ENCODE measurements at places on chromosomes 2 and 18.

- DNase-seq = no peak
Observed at GRCh38 chr2:126643972-126644371, 12.0 kb upstream of the GYPC start.

- no peak for DNase-seq
Observed at GRCh38 chr2:119536211-119536610, 8.0 kb upstream of the CFAP221 start.

DNA sequence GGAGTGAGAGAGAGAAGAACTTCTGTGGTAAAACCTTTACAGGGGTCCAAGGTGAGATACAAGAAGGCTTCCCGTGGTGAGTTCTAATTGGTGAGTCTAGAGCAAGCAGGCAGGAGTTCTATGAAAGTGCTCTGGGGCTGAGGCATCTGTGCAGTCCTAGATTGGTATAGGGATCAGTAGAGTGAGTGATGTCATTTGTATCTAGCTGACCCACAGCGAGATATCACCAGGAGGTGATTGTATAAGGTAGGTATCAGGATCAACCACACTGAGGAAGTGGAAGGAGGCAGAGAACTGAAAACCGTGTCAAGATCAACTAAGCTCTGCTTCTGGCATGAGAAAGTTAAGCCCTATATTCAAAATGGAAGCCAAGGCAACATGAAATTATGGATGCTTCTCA, 1648.9 kb upstream of the TMEFF2 start:
- DNase-seq = no peak

DNA sequence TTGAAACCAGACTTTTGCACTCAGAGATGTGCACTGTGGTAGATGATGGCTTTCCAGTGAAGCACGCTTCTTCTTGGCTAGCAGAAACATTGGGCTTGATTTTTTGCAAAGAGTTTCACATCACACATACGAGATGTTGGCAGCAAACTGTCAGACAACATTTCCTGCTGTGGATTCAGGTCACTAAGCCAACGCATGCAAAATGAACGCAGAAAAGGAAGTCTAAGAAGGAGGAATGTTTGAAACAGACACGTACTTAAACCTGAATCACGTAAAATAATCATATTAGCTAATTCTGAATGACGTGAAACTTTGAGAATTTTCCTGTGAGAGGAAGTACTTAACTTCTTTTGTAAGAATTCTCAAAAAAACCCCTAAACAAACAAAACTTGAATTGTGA, 88.1 kb downstream of the EPB41L3 start:
- DNase-seq = no peak

- peak; percentile 15 for DNase-seq
Observed at GRCh38 chr2:220748875-220749479, 823.1 kb downstream of the EPHA4 start.

- DNase-seq = no peak
Observed at GRCh38 chr2:27962006-27962405, 71.5 kb downstream of the BABAM2 start.

DNA sequence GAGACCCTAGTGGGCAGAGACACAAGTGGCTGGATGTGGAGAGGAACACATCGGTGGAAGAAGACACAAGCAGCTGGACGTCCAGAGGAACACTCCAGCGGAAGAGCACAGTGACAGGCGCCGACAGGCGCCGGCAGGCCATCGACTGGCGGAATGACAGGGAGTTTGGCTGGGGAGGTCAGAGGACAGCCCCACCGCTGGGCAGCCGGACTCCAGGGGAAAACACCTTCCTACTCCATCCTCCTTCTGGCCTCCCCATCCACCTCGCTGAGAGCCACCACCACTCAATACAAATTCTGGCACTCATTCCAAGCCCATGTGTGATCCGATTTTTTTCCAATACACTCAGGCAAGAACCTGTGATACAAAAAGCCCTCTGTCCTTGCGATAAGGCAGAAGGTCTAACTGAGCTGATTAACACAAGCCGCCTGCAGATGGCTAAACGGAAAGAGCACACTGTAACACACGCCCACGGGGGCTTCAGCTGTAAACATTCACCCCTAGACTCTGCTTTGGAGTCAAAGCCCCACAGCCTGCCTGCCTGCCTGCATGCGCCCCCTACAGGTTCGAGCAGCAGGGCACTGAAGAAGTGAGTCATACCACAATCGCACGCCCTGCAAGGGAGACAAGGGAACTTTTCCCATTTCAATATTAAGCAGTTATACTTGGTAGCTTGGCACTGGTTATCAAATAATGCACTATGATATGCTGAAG, 50.2 kb upstream of the LRP1B start:
- peak; percentile 74 for DNase-seq

DNA sequence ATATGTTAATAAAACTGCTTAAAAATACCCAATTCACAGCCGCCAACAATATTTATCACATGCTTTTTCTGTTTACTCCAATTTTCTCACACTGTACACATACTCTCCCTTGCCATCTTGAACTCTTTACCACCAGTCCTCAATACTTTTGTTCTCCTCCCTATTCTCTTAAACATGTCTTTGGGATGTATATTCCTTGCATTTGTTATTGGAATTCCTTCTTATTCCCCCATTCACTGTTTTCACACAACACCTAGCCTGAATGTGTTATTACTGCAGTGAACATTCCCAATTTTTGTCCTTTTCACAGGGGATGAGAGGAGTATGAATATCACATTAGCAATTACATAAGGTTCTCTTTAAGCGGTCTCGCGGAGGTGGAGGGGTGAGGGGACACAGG, 94.7 kb downstream of the USP34 start:
- no peak for DNase-seq

DNA sequence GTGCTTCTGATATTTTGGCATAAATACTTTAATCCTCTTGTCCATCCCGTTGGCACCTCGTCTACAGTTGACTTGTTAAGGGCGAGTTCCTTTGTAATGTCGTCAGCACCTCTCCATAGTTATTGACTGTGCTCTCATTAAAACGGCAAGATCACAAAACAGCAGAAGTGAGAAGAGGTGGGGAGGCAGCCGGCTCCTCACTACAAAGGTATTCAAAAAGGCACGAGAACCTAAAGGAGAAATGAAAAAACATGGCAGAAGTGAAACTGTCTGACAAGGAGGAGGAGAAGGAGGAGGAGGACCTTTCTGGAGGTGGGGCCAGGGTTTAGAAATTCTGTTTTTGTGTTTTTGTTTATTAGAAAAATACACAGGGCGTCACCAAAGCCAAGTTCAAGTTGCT, 235.6 kb downstream of the BCL11A start:
- DNase-seq = no peak

GRCh38 chr2:182115258-182115657, 129.6 kb downstream of the PPP1R1C start:
- DNase-seq = no peak

GRCh38 chr2:119723186-119723585, 36.5 kb upstream of the PTPN4 start:
- DNase-seq = no peak

DNA sequence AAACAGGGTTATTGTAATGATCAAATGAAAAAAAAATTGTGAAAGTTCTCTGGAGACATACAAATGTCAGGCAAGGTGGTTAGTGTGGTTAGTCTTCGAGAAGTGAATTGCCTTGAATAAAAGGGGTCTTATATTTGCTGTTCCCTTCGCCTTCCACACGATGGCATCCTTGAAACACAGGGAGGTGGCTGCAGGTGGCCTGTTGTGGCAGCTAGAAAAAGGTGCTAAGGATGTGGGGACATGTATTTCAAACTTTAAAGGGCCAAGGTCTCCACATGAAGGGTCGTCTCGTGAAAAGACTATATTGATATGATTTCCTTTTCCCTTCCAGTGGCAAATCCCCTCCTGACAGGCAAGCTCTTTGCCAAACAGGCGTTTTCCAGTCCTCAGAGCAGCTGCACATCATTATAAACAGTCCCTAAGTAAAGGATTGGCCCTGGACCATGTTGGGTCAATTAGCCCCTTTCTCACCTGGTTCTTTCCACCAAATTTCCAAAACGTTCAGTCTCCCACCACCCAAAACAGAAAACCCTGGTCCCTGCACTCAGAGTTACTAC, 68.5 kb downstream of the COPS8 start:
- DNase-seq = peak; percentile 56

DNA sequence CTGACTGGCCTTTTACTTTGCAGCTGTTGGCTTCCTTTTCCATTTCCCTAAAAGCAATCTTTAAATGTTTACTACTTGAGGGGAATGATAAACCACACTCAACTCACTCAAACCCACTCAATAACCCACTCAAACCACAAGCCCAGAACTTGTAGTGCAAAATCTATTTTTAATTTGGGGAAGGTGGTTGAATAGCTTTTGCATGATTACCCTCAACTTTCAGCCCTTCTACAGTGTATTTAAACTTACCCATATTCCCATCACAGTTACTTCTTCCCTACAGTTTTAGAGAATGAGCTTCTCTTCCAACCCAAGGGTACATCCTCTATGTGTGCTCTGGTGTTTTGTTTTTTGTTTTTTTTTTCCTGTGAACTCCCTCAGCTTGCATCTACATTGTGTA, 636.1 kb downstream of the TDRD15 start:
- no peak for DNase-seq

DNA sequence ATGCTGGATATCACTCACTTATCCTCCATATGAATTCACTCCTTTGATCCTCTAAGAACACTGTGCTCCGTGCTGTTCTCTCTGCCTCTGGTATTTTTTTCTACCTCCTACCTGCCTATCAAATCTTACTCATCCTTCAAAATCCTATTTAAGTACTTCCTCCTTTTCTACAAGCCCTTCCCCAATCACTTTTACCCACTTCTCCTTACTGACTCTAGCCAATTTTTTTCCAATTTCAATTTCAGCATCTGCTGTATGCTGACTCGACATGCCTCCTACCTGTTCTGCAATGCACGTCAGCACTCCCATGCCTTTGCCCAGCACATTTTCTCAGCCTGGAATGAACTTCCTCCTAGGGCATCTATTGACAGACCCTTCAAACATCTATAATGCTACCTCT, 37.3 kb upstream of the LNPK start:
- DNase-seq = no peak

GRCh38 chr18:59057969-59058368, 81.7 kb upstream of the SEC11C start:
- DNase-seq = no peak

DNA sequence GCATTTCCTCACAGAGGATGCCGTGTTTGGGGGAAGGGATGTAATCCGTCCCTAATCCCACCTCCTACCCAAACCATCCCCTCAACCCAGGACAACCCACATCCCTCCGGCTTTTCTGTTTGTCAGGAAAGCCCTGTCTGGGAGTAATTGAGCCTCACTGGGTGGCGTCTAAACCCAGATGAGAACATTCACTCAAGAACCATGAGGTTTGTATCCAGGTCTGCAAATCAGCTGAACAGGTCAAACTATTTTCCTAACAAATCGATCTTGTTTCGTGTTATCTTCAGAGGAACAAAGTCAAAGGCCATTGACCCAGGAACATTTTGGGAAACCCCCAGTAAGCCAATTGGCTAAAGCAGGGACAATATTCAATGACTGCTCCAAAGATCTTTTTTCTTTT, 25.7 kb downstream of the CYP27C1 start:
- DNase-seq = no peak

GRCh38 chr2:231622963-231623362, 30.3 kb downstream of the TEX44 start:
- DNase-seq = no peak

DNA sequence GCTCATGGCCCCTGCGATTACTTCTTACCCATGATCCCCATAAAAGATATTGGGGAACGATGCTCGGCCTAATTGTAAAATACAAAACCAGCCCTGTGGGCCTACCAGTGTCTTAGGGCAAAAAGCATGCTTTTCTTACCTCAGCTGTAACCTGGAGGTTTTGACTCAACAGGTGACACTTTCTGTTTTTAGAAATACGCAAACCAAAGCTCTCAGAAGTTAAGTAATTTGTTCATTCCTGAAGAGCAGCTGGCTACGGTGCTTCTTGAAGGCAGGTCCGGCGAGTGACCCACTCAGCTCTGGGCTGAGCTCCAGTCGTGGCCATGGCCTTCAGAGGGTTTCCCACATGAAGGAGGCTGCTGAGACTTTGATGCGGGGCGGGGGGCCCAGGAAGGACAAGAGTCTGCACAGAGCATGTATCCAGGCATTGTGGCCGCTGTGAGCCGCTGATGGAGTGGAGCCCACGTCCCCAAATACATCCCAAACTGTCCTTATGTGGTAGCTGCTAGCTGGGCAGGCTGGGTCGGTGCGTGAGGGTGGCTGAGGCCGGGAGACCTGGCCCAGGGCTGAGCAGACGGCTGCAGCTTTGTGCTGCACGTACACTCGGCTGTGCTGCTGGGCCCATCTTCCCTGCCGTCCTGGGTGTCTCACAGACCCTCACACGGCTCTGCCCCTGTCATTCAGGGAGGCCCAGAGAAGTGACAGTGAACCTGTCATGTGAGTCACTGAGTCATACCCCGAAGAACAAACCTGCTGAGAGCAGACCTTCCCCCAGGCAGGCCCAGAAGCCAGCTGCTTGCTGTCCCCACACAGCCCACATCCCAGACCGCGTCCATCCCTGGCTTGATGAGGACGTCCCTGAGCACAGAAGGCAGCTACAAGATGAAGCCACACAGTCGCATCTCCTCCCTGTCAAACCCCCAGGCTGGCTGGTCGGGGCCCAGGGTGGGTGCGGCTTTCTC, 34.1 kb downstream of the ITGB1BP1 start:
- DNase-seq = no peak

GRCh38 chr18:77208964-77209363, 40.7 kb upstream of the GALR1 start:
- no peak for DNase-seq

DNA sequence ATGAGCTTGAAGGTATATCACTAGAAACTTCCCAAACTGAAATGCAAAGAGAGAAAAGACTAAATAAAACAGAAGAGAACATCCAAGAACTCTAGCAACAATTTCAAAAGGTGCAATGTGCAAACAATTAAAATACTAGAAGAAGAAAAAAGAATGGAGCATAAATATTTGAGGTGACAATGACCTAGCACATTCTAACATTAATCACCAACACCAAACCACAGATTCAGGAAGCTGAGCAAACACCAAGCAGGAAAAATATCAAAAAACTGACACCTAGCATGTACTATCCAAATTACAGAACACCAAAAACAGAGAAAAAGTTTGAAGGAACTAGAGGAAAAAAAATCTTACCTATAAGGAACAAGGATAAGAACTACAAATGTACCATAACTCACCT, 460.8 kb downstream of the IRS1 start:
- DNase-seq = no peak

GRCh38 chr18:8942021-8942908, 160.2 kb upstream of the NDUFV2 start:
- no peak for DNase-seq

- no peak for DNase-seq
Observed at GRCh38 chr18:6730416-6731221, 1.1 kb downstream of the ARHGAP28 start.

GRCh38 chr2:228688007-228688645, 506.6 kb upstream of the SPHKAP start:
- DNase-seq = no peak

Measured in glutamatergic neuron (in vitro differentiated cells).